ENCODE measurements at places on chromosomes 16 and 17.

- no peak for DNase-seq
Measured at GRCh38 chr17:8290043-8290442, 1.6 kb downstream of the RANGRF start.

DNA sequence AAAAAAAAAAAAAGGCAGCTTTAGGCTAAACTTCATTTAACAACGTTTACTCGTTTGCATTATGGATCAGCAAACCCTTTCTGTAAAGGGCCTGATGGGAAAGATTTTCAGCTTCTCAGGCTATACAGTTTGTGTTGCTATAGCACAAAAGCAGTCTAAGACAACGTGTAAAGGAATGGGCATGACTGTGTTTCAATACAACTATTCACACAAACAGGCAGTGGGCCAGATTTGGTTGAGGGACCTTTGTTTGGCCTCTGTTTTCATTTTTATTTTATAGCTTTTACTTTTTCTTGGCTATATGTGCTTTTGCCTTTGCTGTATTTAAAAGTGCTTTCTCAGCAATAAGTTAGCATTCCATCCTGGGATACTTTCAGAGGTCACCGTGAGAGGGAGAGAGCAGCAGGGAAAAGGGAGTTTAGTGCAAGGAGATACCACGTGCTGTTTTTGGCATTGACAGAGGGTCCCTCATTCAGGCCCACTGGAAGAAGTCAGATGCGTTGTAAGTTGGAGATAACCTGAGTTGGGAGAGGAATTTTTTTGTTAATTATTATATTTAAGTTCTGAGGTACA is 335.6 kb downstream of the UTP18 start:
- DNase-seq, result no peak

- no peak for DNase-seq
Measured at GRCh38 chr16:23355106-23355670, 53.1 kb downstream of the SCNN1B start.

DNA sequence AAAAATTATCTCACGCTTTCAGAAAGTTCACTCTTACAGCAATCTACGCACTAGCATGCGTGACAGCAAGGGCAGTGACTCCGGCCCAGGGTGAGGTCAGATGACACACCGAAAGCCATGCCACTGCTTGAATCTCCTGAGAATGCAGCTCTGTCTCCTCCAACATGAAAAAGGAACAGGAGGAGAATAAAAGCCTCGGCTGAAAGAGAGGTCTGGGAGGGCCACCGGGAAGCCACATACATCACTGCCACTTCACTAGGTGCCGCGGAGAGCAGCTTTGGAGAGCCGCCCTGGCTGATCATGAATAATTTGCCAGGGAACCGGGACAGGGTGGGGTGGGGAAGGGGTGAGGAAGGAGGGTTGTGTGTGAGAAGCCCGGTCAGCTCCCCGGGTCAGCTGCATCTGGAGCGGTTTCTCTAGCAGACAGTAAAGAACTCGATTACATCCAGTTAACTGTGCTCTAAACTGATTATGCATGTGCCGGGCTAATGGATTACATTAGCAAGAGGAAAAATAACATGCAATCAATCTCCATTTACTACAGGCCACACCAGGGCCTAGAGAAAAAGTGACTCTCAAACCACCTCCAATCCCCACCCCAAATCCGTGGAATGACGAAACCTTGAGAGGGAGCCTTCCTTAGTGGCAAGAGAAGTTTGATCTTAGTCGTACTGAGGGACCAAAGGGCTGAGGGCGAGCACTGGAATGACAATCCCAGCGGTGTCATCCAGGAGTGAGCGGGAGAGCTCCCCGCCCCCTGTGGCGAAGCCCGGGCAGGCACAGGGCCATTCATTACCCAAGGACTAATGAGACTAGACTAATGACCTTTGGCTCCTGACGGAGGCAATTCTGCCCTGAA is 100.3 kb downstream of the ZFHX3 start:
- DNase-seq, result no peak

DNA sequence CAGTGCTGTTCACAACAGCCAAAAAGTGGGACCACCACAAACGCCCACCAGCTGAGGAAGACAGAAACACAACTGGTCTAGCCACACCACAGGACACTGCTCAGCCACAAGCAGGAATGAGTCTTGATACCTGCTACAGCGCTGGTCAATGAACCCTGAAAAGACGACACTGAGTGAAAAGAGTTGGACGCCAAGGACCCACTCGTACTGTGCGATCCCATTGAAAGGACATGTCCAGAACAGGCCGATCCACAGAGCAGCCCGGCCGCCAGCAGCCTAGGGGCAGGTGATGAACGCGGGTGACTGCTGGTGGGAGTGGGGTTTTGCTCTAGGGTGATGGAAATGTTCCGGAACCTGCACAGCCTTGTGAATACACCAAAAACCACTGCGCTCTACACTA is 10.6 kb upstream of the SLC38A8 start:
- DNase-seq, result no peak

DNA sequence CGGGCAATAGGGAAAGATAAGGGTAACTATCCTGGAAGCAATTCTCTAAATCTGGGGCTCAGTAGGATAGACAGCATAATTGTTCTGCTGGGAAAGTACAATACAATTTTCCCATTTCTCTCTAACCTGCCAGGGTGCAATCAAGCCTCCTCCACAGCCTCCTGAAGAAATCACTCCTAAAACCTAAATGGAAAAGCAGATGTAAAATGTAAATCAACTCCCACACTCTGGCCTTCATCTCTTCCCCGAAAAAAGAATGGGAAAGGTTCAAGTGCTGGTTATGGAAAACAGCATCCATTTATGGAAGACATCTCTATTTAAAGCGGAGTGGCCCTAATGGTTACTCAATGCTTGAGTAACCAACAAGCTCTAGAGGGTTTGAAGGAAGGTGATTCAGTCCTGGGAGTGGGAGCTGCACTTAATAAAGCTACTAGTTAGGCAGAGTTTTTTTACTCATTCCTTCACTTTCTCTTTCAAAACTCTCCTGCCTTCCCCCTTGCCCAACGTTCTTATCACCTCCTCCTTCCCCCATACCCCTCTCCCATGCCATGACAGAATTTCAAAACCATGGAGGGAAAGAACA is 5.1 kb downstream of the MMD start:
- DNase-seq, result no peak

DNA sequence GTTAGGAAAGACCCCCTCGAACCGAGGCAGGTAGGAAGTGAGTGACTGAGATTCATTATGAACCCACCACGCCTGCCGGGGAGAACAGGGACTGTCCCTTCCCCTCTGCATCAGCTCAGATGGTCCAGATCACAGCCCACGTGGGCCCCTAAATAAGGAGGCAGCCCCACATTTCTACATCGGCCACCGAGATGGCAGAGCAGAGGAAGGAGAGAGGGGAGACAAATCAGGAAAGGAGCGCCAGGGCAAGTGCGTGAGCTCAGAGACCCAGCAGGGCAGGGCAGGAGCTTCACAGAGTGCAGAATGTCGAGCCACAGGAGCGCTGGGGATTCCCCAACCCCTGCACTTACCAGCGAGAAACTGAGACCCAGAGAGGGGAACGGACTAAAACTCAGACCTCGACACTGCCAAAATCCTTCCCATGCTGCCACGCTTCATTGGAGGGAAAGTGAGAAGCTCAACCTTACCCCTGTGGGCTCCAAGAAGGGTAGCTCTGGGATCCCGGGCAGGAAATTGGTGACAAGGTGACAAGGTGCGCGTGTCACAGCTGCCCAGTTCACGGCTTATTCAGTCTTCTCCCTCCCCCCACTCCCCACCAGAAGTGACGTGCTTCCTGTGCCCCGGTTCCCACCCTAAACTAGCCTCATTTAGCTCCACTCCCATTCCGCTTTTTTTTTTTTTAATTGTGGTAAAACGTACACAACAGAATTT is at the start of gene ICAM2:
Gene ICAM2 (minus strand): TSS at position 578 of the 711 bp plus-strand sequence. CDS start 13,942 bp downstream, outside the sequence.
- DNase-seq, result no peak

DNA sequence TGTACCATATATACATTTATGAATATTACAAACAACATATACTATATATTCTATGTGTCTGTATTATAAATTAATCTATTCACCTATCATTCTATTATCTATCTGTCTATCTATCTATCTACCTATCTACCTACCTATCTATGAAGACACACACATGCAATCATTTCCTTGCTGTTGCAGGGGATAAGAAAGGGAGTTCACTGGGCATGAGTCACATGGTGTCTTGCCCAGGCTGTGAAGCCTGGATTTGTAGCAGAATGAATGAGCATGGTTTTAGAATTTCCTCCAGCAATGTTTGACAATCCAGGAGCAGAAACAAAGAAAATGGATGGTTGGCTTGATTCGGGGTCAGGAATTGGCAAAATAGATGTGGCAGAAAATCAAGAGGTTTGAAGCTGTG is 23.2 kb upstream of the FAM20A start:
- DNase-seq, result no peak

DNA sequence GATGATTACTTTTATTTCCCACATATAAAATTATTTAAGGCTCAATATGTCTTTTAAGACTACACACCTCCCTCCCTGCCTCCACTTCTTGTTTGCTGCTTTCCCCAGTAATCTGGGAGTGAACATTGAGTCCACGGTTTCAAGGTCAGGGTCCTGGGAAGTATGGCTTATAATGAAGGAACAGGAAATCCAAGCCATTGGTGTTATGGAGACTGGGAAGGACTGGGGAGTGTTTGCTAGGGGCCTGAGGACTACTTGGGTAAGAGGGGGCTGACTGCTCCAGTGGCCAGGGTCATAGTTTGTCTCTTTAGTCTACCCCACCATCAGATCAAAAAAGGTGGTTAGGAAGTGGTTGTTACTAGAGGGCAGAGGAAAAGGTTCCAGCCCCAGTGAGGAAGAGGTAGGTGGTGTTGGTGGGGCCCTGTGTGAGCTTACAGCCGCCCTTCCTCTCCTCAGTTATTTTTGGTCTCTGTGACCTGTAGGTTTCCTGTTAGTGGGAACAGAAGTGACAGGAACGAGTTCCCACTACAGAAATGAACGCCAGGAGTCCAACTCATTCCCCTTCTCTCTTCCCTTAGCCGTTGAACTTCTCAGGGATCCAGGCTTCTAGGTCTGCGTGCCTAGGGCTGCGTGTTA is 742 bp upstream of the SLC16A13 start:
- DNase-seq, result no peak

DNA sequence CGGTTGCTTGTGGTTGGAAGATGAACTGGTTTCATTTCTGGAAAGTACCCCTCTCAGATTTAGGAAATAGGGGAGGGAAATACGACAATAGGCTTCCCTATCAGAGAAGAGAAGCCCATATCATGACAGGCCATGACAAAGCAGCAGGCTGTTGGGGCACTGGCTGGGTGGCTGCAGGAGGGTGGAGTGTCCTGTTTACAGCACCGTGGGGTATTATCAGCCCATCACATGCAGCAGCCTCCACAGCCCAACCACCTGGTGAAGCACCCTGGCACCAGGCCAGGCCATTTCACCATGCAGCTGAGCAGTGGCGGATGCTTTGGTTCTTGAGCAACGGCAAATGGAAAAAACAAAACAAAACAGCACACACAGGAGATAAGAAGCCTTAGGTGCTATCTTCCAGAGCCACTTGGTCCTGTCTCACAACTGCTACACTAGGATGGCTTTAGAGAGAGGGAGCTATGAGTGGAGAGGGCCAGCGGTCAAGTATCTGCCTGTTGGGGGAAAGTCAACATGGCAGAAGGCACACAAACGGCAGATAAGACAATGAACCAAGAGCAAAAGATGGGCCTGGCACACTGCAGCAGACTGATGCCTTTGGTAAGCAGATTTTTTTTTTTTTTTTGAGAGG is 24.2 kb downstream of the FAM117A start:
- DNase-seq, result no peak

DNA sequence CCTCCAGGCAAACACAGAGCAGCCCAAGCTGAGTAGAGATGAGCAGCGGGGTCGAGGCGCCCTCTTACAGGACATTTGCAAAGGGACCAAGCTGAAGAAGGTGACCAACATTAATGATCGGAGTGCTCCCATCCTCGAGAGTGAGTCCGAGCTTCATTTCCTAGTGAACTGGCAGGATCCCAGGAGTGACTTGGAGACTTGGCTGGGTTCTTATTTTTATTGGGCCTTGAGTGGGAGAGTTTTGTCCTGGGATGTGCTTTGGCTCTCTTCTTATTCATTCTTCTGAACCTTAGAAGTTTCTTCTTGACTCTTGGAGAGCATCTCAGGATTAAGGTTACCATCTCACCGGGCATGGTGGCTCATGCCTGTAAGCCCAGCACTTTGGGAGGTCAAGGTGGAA is 27.2 kb upstream of the CDC6 start:
- DNase-seq, result no peak

GRCh38 chr17:67248291-67248690 is 3.3 kb upstream of the HELZ start:
- no peak for DNase-seq

GRCh38 chr17:56735842-56736241 is 97.9 kb downstream of the C17orf67 start:
- DNase-seq, result no peak

GRCh38 chr16:51433599-51433998 is 282.5 kb upstream of the SALL1 start:
- DNase-seq, result no peak

DNA sequence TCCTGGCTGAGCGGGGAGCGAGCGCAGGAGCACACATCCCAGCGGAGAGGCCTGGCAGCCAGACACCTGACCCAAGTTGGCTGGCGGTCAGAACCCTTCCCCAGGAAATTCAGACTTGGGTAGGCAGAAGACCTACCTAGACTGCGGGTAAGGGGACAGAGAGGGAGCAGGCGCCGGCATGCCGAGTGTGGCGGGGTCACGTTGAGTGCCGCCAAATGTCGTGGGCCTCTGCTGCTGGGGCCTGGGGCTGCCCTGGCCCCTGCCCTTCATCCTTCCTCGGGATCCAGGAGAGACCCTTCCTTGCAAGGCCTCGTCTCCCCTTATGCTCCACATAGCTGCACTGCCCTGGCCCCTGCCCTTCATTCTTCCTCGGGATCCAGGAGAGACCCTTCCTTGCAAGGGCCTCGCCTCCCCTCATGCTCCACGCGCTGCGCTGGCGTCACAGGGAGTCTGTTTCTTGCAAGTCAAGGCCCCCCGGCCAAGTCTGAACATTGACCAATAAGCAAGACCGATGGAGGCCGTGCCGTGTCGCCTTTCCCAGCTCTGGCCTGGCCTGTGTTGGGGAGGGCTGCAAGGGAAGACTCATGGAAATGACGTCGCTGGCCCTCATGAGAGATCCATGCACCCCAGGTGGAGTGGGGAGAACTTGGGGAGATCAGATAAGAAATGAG is 47.8 kb downstream of the MGAT5B start:
- DNase-seq, result no peak

- no peak for DNase-seq
Measured at GRCh38 chr17:35568561-35568960, 7.9 kb upstream of the SLFN14 start.

GRCh38 chr17:18191967-18192366 is 8.3 kb downstream of the ALKBH5 start:
- no peak for DNase-seq

- DNase-seq, result no peak
Measured at GRCh38 chr17:66240630-66241029, 11.4 kb upstream of the APOH start.

GRCh38 chr17:17073581-17074403 is 31.5 kb downstream of the MPRIP start:
- no peak for DNase-seq

All from non-pigmented ciliary epithelial cell (primary cell).